ENCODE measurements at places on chromosomes 3 and 15.
A peak's percentile ranks its signal among the peaks of the same experiment; 100 is the strongest.

DNA sequence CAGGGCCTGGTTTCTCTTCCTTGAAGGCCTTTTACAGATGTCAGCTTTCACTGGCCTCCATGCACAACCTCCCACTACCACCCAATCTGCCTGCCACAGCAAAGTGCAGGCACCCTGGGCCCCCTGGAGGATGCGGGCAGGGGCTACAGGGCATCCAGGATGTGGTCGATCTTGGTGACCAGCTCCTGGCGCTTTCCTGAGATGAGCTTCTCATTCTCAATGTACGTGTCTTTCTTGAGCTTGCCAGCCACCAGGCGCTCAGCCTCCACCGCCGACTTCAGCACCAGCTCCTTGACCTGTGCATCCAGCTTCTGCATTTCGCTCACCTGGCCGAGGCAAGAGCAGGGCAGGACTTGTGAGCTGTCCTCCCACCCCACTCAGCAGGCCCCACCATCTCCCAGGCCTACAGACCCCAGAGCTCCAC is 30.3 kb downstream of the RPN1 start:
- no peak for DNase-seq

- peak; percentile 13 for DNase-seq
Measured at GRCh38 chr15:31488437-31489204, 162.0 kb downstream of the KLF13 start.

DNA sequence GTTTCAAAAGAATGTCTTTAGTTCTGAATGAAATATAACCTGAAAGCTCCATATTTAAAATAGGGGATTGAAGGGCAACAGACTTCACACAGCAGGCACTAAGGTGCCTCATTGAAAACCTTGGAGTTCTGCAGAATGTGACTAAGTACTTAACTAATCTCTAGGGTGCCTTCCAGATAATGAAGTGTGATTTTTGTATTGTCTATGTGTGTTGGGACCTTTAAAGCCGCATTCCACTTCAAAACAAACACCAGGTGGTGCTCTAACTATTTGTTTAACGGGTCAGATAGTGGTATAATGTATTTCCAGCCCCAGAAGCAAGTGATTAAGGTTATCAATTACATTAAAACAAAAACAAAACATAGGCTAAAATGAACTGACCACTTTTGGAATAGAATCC is 28.0 kb downstream of the TFG start:
- no peak for DNase-seq

GRCh38 chr15:78201281-78202190 is 32.8 kb downstream of the ACSBG1 start:
- no peak for DNase-seq

GRCh38 chr15:48865370-48866079 is 12.4 kb upstream of the EID1 start:
- no peak for DNase-seq

DNA sequence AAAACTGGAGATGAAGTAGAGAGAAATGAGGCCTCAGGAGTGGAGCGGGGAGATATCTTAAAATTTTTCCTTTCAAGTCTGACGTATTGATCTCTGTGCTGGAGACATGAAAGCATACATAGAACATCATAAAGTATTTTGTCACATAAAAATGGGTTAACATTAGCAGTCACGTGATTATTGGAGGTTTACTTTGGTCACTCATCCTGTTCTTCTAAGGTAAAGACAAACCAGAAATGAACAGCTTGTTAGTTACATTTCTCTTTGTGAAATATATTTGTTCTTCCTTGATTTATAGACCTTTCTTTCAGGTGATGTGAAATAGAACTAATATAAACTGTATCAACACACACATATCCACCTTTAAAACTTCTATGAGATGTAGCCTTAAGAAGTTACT is 324.1 kb downstream of the SQOR start:
- no peak for DNase-seq

GRCh38 chr3:73955494-73956070 is 330.8 kb upstream of the PDZRN3 start:
- no peak for DNase-seq

DNA sequence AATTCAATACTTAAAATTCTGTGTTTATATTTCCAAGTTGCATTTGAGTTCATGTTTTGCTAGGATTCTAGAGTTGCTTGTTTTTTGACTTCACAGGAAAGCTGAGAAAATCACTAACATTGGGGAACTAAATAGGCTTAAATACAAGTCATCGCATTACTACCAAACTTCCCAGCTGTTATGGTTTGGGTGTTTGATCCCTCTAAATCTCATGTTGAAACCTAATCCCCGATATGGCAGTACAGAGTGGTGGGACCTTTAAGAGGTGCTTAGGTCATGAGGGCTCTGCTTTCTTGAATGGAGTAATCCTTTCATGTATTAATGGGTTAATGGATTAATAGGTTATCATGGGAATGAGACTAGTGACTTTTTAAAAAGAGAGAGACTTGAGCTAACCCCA is 77.2 kb upstream of the ARPP21 start:
- no peak for DNase-seq

- DNase-seq = no peak
Measured at GRCh38 chr15:42387603-42388002, 28.3 kb downstream of the CAPN3 start.

- DNase-seq = no peak
Measured at GRCh38 chr15:42080919-42081830, 13.2 kb downstream of the PLA2G4D start.

DNA sequence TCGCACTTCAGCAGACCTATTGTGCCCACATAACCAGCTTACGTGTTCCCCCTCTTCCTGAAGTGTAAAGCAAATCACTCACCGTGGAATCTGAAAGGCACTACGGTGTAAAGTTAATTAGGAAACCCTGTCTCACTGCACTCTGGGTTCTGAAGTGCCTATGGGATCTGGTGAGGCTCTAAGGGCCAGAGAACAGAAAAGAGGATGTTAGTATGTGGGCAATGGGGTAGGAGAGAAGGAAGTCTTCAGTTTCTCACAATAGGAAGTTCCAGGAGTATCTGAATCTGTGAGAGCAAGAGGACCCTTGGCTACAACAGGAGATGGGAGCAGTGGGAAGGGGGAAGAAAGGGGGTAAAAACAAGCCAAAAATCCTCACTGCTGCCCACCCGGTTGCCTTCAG is 71.4 kb downstream of the ITGB5 start:
- no peak for DNase-seq

- DNase-seq = no peak
Measured at GRCh38 chr3:148588291-148588690, 109.4 kb upstream of the AGTR1 start.

GRCh38 chr3:31699309-31699953 is 166.7 kb downstream of the STT3B start:
- DNase-seq = no peak

DNA sequence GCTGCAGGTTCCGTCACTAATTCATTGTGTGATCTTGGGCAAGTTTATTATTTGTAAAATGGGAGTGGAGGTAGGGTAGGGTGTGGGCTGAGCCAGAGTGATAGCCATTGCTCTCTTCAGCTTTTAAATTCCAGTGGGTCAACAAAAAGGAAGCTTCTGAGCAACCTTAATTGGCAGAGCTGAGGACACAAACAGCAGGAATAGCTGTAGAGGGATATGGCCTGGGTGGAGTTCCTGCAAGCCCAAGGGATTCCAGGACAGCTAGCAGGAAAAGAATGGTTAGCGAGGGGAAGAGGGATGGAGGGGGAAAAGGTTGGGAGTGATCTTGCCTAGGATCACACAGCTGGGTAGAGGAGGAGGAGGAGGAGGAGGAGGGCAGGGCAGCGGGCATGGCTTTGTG is 11.4 kb downstream of the CCK start:
- DNase-seq = no peak

DNA sequence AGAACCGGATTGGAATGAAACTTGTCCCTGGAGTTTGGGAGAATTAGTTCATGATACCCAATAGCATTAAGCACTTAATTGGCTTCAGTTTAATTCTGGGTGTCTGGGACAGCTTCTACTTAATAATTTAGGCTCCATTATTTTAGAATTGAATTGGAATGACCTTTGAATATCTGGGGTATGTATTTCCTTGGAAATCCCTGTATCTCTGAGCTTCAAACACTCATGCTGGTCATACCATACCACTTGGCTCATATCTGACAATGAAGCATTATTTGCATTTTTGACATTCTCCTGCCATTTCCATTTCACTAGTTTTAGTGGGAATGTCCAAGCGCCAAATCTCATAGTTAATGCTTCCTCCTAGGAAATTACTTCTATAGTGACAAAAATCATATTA is 393.1 kb downstream of the DIPK2A start:
- no peak for DNase-seq

- DNase-seq = no peak
Measured at GRCh38 chr15:29681946-29682345, 140.3 kb downstream of the TJP1 start.

DNA sequence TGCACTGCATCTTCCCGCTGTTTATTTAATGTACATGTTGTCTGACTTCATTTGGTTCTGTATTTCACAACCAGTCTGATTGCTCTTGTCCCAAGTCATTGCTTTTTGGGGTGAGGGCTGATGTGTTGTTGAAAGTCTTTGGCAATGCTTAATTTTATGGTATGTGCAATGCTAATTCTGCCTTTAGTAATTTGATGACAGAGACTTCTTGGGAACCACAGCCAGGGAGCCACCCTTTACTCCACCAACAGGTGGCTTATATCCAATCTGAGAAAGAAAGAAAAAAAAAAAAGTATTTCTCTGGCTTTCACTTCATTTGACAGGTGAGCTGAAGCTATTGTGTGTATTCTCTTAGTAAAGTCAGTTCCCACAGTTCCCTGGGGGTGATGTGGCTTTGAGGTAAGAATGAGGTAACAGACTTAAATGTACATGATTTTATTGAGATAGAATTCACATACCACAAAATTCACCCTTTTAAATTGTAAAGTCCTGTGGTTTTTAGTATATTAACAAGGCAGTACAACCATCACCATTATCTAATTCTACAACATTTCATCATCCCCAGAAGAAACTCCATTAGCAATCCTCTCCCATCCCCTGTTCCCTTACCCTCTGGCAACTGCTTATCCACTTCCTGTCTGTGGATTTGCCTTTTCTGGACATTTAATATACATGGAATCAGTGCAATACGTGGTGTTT is 97.3 kb downstream of the SLCO3A1 start:
- no peak for DNase-seq

GRCh38 chr3:170737498-170738162 is 132.4 kb downstream of the RPL22L1 start:
- no peak for DNase-seq

- DNase-seq = no peak
Measured at GRCh38 chr15:41873711-41874110, 20.1 kb downstream of the SPTBN5 start.

DNA sequence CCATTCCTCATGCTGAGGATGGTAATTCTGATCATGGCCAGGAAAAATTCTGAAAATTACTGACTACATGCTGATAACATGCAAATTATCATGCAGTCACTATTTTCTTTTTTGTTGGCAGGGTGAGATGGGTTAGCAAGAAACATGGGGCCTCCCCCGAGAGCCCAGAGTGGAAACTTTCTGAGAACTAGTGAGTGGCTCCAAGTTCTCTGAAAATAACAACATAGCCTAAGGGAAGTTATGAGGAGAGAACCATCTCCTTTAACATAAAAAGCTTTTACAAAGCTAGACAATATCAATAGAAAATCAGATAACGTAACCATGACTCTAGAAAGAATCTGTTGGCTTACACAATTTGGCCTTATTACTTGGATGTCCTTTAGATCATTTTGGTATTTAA is 254.2 kb downstream of the PLOD2 start:
- no peak for DNase-seq

DNA sequence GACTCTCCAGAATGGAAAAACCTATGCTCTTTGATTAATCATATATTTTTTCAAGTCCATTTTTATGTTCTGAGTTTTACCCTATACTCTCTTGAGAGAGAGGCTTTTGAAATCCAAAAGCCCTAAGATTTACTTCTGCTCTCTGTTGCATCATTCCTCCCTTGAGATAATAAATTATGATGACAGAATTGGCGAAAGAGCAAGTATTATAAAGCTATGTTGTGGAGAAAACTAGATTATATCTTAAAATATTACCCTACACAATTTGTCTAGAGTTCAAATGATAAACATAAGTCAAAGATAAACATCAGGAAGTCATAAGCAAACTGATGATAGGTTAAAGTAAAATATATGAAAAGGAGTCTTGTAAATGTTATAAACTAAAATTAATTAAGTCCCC is 293.4 kb upstream of the MME start:
- no peak for DNase-seq

GRCh38 chr15:100500226-100500990 is 28.3 kb downstream of the CERS3 start:
- no peak for DNase-seq

DNA sequence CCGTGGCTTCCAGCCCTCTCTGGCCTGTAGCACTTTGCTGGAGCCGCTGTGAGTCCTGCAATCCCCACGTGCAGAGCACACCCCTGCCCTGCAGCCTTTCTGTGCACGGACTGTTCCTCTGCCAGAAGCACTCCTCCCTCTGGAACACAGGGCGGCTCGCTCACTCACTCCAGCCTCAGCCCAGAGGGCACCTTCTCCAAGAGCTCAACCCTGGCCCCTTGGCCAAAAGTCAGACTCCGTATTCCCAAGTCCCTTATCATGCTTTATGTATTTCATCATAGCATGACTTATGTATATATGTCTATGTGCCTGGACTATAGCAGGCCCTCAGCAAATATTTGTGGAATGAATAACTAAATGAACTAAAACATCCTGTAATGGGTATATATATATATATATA is 63.2 kb downstream of the ASB7 start:
- no peak for DNase-seq

DNA sequence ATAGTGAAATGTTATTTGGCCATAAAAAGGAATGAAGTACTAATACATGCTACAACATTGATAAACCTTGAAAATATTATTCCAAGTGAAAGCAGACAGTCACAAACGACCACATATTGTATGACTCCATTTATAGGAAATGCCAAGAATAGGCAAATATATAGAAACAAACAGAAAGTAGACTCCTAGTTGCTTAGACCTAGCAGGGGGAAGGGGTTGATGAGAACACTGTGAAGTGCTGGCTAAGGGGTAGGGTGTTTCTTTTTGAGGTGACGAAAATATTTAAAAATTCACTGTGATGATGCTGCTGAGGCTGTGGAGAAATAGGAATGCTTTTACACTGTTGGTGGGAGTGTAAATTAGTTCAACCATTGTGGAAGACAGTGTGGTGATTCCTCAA is 30.5 kb upstream of the XIRP1 start:
- no peak for DNase-seq

GRCh38 chr3:43995547-43996378 is 245.9 kb upstream of the TOPAZ1 start:
- no peak for DNase-seq

GRCh38 chr3:169280010-169280585 is 383.4 kb downstream of the MECOM start:
- no peak for DNase-seq

DNA sequence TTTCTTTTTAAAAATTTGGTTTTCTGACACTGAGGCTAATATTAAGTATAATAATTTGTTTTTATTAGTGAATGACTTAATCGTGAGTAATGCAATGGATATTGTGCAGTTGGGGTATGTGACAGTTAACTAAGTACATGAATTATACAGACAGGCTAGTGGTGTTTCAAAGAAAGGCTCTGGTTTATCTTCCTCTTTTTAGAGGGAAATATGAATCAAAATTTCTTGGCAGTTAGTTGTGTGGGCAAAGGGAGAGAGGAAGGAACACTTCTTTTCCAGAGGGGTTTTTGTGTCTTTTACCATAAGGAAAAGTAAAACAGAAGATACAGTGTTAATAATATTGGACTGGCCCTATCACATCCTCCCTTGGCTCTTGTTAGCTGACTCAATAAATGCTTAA is 2.7 kb downstream of the ZNF654 start:
- no peak for DNase-seq
